ENCODE measurements at places on chromosomes 7 and 10.

DNA sequence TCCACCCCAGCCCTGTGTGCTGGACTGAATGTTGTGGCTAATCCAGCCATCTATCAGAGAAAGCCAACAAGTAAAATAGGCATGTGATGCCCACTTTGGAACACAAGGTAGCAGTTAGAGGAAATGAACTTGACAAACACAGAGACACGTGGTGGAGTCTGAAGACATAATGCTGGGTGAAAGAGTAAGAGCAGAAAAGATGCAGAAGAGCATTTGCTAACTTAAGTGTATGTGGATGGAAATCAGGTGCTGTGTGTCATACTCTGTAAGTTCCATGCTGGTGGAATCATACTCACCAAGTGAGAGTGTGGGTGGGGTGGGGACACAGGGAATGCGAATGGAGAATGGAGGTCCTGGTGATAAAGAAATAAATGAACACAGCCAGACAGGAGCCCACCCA is 22.8 kb downstream of the WDFY4 start:
- DNase-seq: no peak

DNA sequence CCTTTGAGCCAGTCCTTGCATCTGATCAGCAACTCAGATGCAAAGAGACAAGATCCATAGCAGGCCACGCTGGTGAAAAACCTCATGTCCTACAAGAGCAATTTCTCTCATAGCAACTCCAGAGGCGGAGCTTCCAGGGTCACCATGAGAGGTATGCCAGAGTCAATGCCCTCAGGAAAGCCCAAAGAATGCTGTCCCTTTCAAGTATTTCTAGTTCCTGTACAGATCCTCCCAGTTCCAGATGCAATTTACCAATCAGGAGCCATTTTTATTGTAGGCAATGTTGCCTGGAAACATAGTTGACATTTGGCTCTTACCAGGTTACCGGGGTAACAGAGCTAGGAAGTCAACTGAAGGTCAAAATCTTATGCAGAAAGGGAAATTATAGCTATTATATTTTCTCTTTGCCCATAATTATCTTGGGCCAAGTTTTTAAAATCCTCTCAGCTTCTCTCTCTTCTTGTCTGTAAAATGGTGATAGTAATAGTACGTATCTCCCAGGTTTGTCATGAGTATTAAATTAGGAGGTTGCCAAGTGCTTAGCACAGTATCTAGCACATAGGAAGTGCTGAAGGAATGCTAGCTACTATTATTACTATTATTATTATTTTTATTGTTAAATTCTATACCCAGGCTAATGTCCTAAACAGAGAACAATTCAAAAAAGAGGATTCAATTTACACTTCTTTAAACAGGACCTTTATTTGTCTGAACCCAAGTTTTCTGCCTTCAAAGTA is 46.3 kb upstream of the TM9SF3 start:
- no peak for DNase-seq

DNA sequence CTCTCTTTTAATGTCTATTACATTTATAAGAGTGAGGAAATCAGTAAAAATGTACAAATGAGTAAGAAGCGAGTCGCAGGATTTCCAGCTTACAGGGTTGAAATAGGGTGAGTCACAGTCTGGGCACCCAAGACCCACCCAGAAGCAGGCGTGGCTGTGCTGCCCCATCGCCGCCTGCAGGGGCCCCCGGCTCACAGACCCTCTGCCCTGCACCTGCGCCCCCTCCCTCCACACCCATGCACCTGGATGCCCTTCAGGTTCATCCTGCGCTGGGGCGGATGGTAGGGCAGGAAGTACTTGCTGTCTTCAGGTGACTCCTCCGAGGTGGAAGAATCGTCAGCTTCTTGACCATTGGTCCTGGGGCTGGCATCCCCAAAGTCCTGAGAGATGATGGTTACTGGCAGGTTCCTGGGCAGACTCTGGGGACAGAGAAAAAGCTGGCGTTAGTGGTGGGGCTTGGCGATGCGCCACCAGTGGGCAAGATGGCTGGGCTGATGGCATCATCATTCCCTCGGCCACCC is 90.2 kb upstream of the GNA12 start:
- no peak for DNase-seq

DNA sequence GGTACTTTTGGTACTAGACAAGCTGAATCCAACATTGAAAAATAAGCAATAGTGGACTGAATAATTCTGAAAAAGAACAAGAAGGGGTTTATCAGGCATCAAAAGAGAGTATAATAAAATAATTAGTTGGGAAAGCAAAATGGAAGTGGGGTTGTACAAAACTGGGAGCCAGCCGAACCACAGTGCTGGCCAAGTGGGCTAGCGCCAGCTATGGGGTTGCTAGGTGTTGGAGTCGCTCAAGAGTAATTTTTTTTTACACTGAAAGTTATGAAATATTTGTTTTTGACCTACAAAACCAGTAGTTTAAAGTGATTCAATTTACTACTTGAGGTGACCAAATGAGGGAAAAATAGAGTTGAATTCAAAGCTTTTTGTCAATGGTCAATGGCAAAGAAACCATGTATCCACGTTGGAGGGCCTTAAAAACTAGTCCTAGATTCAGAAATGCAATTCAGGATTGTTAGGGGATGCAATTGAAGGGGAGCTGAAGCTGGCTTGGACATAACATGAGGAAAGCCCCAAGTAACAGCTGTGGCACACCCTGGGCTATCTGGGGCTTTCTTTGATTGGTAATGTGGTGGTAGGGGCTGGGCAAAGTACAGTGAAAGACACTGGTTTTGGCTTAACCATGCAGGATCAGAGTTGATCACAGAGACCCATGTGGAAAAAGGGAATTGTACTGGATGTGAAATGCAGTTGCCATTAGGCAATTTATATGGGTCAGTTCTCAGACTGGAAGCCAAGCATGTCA is 28.3 kb upstream of the MSMB start:
- no peak for DNase-seq

DNA sequence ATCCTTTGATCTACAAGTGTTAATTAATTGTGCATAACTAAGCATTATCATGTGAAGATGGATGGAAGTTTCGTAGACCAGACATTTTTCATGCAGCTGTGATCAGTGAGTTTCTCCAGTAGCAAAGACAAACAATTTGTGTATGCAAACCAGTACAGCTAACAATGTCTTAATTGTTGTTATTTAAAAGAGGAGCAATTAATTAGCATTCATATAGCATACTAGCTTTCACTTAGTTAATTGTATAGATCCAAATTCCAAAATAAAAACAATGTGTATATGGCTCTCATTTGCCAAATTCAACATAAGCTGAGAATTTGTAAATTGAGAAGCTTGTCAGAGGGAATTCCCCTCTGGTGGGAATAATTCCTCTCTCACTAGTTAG is 22.6 kb upstream of the PRKCQ start:
- no peak for DNase-seq

GRCh38 chr7:26813432-26813831 is 51.0 kb downstream of the SKAP2 start:
- no peak for DNase-seq

GRCh38 chr10:129114588-129114987 is 352.5 kb upstream of the MGMT start:
- no peak for DNase-seq
